Fibroblast of skin of right biceps (primary cell): ENCODE measurements at places on chromosomes 3 and 15.

GRCh38 chr3:102536456-102536855 lies 101.6 kb downstream of the ZPLD1 start:
- DNase-seq: peak; percentile 26

DNA sequence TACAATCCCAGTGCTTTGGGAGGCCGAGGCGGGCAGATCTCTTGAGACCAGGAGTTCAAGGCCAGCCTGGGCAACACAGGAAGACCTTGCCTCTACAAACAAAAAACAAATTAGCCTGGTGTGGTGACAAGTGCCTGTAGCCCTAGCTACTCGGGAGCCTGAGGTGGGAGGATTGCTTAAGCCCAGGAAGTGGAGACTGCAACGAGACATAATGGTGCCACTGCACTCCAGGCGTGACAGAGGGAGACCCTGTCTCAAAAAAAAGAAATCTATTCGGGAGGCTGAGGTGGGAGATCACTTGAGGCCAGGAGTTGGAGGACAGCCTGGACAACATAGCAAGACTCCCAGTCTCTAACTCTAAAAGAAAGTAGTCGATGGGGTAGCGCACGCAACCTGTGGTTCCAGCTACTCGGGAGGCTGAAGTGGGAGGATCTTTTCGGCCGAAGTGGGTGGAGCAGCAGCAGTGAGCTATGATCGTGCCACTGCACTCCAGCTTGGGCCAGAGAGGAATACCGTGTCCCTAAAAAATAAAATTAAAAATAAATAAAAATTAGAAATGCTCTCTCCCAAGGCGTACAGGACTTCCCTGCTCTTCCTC lies 775 bp downstream of the C3orf33 start:
- DNase-seq: peak; percentile 21

DNA sequence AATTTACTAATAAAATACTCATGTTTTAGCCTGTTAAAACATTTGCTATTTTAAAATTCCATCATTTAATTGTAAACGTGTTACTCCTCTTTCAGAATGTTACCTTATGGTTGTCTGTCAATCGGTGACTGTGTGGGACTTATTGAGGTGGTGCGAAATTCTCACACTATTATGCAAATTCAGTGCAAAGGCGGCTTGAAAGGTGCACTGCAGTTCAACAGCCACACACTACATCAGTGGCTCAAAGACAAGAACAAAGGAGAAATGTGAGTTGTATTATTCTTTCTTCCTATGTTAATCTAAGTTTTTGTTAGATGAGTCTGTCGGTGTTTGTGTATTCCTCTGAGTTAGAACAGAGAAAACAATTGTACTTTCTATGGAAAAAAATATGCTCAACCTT lies 21.7 kb downstream of the KCNMB3 start:
- no peak for DNase-seq

GRCh38 chr15:29090617-29091466 lies 178.8 kb downstream of the NSMCE3 start:
- no peak for DNase-seq

GRCh38 chr15:58632789-58633188 lies 116.7 kb downstream of the ADAM10 start:
- DNase-seq: no peak

GRCh38 chr3:129305592-129306091 lies 27.0 kb downstream of the HMCES start:
- peak; percentile 86 for DNase-seq

- no peak for DNase-seq
These were observed 18.9 kb downstream of the IL1RAP start for GRCh38 chr3:190532731-190533203.
